Activated CD4-positive, CD25-positive, alpha-beta regulatory T cell treated with anti-CD3 and anti-CD28 coated beads, Interleukin-2, amount 50 U/mL, for 72 hours (primary cell): ENCODE measurements at places on chromosomes 13 and 19.

DNA sequence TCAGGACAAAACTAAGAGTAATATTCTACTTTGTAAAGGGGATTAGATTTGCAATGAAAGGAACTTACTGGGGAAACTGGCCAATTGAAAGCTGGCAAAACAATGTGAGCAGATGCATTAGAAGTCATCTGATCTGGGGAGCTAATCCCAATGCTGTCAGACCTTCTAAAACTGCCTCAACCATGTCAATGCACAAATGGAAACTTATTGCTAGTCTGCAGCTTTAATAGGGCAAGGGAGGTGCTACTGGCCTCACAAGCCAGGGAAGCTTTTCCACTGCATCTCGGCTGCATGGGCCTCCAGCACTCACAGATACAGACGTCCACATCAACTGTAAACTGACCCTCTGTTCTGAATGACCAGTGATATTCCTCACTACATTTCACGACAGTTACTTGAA is 154.2 kb downstream of the LHFPL6 start:
- DNase-seq, result no peak

DNA sequence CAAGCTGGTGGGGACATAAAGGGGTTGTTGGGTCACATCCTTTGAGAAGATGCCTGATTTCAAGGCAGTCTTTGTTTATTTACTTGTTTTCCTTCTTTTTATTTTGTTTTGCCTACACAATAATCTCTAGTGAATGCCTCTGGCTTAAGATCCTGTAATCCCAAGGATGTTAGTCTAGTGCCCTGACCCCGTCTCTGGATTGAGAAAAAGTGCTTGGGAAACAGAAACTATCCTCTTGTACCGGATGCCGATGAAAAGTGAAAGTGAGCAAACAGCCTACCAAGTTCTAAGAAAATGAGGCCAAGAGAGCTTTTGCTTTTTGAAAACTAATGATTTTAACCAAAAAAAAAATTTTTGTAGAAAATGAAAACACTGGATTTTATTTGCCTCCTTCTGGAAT is 42.1 kb upstream of the C1QTNF9 start:
- no peak for DNase-seq

DNA sequence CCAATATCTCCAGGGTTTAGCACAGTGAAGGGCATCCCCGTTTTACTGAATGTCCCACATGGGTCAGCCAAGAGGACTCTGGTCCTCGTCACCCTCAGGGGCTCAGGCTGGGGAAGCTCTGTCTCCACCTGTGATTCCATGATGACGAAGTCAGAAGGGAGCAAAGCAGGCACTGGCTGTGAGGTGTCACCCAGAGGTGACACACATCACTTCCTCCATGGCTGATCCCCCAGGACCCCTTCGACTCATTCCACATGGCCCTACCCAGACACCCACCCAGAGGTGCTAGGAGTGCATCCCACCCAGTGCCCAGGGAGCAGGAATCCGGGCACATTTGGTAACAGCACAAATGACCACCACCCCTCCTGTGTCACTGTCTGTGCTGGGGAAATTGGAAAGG is 145.2 kb upstream of the VSTM2B start:
- DNase-seq, result no peak

GRCh38 chr19:13122275-13122878 is 4.3 kb downstream of the NACC1 start:
- DNase-seq, result no peak

- no peak for DNase-seq
These were observed 15.2 kb upstream of the PPP1R12C start for GRCh38 chr19:55132453-55133129.

- DNase-seq, result no peak
These were observed 8.3 kb upstream of the MTRF1 start for GRCh38 chr13:41271456-41272285.
